ENCODE measurements at places on chromosomes 1 and 21. TPM values are rescaled to one million over a fixed set of nuclear protein-coding genes. Genes with fewer than 3 reads are reported as not detected.

DNA sequence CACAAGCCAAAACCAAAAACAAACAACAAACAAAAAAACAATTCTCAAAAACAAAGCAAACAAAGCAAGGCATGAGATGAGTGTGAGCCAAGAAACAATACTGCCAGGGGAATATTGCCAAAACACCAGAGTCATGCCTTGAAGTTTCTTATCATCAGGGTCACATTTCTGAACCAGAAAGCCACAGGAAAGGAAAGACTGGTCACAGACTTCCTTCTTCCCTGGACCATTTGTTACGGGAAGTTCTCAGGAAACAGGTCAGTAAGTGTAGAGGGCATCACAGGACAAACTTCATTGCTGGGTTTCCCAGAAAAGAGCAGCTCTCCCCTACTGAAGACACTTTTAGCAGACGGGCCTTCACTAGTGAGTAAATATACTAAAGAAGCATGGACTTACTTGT lies 191.2 kb downstream of the GABPA start:
- DNase-seq = no peak

DNA sequence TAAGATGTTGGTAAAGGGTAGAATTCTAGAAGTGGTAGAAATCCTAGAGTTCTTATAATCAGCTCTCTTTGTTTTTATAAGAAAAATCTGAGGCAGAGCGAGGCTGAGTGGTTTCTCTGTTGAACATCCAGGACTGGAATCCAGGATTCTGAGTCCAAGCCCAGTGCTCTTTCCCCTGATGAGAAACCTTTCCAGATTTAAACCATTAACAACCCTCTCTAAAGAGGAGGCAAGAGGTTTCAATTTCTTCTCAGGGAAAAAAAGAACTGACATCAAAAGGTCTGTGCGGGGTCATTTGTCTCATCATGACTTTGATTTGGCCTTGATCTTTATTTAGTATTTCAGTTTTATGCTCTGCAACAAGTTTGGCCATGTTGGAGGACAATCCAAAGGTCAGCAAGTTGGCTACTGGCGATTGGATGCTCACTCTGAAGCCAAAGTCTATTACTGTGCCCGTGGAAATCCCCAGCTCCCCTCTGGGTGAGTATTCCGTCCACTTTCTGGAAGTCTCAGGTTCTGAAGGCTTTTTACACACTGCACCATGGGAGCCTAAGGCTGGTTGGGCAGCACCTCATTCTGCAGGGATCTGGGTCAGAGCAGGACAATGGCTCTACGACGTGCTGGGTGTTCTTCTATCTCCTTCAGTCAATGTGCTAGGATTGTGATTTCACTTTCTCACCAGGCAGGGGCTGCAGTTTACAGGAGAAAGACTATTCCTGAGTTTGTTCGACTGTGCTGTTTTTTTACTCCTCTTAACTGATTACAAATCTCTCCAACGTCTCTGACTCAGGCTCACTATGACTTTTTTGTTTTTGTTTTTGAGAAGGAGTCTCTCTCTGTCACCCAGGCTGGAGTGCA lies 18.9 kb upstream of the CCT8 start:
- no peak for DNase-seq

DNA sequence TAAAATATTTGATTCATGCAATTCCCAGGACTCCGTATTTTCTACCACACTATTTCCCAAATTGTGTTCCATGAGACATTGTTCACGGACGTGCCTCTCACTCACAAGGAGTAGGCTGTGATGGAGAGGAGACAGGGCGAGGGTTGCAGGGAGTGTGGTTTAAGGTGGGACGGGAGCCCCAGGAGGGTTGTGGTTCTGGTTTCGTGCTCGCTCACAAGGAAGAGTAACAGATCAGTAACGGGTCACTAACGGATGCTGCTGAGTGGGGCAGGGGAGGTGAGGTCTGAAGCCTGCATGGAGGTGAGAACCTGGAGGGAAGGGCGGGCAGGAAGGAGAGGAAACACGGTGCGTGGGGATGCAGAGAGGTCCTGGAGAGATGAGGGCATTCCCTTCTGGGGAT lies 28.8 kb downstream of the TFF3 start:
- DNase-seq = no peak

DNA sequence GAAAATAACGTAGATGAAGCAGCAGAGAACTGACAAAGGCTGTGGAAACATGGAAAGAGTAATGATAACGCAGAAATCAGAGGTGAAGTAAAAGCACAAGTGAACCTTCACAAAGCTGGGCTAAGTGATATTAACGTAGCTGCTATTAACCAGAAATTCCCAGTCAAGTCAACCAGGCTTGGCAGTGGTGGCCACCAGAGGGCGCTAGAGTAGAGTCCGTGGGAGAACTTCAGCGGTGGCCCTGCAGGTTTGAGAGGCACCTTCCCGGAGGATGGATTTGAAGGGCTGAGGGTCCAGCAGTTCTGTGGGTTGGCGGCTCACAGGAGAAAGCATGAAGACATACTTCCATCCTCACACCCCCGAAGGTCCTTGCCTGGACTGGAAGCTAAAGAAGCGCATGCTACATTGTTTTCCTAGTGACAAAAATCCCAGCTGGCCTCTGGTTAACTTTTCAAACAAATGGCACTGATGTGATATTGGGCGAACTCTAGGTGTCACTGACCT lies 81.7 kb upstream of the ZNF648 start:
- DNase-seq = peak; percentile 98

DNA sequence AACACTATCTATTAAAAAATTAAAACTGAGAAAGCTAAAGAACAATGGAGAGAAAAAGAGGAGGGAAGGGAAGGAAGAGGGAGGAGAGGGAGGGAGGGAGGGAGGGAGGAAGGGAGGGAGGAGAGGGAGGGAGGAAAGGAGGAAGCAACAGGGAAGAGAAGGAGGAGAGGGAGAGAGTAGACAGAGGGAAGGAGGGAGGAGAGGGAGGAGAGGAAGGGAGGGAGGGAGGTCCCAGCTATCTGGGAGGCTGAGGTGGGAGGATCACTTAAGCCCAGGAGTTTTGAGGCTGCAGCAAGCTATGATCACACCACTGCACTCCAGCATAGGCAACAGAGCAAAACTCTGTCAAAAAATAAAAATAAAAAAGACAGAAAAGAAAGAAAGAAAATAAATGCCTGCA lies 16.5 kb downstream of the ZBTB17 start:
- no peak for DNase-seq

DNA sequence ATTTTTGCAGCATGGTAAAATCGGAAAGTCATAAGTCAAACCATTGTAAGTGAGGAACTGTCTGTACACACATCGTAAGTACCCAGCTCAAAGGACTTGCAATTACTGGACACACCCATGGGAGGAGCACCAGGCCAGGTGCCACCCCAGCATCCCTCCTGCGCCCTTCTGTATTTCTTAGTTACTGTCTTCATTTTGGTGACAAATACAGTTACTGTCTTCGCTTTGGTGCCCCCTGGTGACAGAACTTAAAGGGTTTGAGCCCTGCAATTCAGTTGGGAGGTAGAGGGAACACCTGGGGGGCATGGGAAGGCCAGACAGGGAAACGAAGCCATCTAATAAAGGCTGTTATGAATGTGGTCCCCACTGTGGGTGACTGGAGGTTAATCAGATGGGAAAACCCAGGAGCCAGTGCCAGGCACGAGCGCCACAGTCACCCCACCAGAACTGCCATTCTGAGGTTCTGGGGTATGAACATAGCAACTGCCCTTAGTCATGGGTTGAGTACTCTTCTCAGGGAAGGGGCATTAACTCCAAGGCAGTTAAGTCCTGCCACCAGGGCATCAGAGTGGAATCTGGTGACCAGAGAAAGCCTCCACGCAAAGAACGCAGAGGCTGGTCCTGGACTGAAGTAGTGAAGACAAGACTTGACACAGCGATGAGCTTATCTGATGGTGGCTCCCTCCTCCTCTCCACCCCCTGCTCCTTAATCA lies 612.9 kb downstream of the PTPRU start:
- peak; percentile 26 for DNase-seq

- no peak for DNase-seq
These were observed 43.5 kb upstream of the SCCPDH start for GRCh38 chr1:246680696-246681130.

DNA sequence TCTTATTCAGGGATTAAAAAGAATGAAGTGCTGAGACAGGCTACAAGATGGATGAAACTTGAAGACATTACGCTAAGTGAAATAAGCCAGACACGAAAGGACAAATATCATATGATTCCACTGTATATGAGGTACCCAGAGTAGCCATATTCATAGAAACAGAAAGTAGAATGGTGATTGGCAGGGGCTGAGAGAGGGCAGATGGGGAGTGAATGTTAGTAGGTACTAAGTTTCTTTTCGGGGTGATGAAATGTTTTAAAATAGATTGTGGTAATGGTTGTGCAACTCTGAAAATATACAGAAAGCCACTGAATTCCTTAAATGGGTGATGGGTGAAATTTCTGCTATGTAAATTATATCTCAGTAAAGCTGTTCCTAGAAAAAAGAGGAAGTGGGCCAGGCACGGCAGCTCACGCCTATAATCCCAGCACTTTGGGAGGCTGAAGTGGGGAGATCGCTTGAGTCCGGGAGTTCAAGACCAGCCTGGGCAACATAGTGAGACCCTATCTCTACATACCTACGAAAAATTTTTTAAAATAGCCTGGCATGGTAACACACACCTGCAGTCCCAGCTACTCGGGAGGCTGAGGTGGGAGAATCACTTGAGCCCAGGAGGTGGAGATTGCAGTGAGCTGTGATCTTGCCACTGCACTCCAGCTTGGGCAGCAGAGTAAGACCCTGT lies 15.9 kb downstream of the SLC27A3 start:
- DNase-seq = no peak

GRCh38 chr1:60911966-60912697 lies 170.2 kb upstream of the NFIA start:
- DNase-seq = peak; percentile 19

- no peak for DNase-seq
These were observed 60.8 kb upstream of the KRTAP11-1 start for GRCh38 chr21:30942192-30942591.

The ERICH3 gene
- total RNA-seq = not detected

The SUSD4 gene
- total RNA-seq = 1.0 TPM

The CEP170 gene
- total RNA-seq = 77.3 TPM

The HP1BP3 gene
- total RNA-seq = 312 TPM

The CGN gene
- total RNA-seq = 7.8 TPM

All from thyroid gland (tissue), 4 donors.